ENCODE measurements at places on chromosomes 3 and 15.

DNA sequence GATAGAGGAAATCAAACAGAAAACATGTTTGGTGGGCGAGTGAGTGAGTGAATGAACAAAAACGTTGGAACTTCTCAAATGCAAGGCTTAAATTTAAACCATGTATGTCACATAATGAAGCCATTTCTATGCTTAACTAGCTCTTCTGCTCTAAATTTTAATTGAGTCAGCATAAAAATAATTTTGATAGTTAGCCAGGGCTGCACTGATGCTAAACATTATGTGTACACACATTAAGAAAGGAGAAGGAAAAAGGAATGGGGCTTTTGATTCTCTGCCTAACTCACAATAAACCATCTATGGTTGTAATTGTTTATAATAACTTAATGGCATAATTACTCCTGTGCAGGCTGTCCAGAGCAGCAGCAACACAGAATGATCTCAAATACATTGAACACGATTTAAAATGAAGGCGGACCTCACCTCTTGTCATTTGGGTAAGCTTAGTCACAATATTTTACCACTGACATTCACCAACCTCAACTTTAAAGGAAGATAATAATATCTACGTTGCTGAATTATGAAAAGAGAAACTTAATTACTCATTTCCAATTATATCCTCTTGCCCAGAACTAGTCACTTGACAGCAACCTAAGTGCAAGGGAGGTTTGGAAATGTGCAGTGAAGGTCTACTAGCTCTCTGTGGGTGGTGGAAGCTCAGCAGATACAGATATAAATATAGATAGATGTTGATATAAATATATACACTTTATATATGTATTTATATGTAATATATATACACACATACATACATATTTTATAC is 318.4 kb upstream of the TRIM42 start:
- DNase-seq, result no peak

DNA sequence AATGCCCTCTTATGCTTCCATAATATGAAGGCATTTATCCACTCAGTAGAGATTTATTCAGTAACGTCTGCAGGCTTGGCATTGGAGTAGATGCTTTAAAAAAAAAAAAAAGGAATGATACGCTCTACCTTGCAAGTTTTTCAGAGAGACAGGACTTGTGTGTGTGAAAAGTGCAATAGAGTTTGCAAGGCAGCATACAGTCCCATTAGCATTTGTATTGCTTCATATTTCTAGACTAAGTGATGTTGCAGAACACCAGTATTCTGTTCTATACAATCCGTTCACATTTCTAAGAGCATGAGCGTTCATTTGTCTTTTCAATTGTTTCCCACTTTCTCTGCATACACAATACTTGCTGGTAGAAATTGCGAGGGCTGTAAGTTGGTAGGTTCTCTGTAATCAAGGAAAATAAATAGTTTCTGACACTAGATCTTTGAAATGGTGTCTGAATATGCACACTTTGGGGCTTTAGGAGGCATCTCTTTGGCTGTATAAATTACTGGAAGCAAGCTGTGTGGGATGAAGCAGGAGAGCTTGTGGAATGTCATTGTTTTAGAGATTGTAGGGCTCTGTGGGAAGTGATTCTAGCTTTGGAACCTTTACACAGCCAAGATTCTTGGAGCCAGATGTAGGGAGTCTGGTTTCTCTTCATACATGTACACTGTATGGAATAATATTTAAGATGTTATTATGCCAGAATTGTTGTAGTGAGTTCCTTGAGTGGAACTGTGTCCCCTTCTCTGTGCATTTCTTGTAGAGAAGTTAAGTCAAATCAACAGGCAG is 262.7 kb downstream of the FEZF2 start:
- DNase-seq, result no peak

GRCh38 chr3:64642327-64643151 is 45.3 kb downstream of the ADAMTS9 start:
- DNase-seq, result no peak

DNA sequence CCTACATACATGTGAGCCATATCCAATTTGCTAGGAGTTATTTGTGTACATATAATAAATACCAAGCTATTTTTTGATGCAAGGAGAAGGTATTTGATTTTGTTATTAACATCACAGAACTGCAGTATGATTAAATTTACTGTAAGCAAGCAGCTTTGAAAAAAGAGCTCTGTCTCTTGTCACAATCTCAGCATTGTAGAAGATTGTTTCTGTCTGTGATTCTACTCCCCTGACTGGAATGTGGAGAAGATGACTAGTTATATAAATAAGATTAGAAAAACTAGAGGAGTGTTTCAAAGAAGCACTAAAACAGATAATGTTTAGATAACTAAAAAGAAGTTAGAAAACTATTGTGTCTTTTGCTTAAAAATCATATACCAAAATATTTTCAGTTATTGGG is 17.1 kb upstream of the DCBLD2 start:
- peak; percentile 38 for DNase-seq

- no peak for DNase-seq
These were observed 4.4 kb downstream of the SCN5A start for GRCh38 chr3:38645076-38645475.

GRCh38 chr3:9653565-9654248 is 4.4 kb downstream of the MTMR14 start:
- no peak for DNase-seq

DNA sequence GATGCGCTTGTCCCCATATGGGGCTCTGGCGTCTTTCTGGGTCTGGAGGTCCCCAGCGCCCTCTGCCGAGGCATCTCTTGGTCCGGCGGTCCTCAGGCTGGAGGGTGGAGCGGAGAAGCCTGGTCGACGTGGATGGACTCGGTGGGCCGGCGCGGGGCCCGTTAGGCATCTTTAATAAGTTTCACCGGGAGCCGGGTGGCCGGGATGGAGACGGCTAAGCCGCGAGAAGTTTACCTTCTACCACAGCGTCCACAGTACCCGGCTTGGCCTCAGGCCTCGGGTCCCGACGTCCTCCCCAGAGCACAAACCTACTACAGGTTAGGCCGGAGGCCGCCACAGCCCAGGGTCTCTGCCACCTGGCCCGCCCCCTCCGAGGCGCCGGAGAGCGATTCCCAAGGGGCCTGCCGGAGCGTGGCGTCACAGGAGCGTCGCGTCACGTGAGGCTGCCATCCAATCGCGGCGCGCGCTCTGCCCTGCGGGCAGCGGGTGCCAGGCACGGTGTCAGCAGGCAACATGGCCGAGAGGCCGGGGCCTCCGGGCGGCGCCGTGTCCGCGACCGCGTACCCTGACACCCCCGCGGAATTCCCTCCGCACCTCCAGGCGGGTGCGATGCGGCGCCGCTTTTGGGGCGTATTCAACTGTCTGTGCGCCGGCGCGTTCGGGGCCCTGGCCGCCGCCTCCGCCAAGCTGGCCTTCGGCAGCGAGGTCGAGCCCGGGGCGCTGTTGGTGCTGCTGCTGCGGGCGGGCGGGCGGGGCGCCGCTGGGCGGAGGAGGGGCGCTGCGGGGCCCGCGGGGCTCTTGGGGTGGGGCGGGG is at the start of gene TMEM42:
Gene TMEM42, plus strand, starts transcription at position 501 of the 814 bp plus-strand sequence. Its CDS starts 13 bp downstream, at position 514.
- DNase-seq, result peak; percentile 93

DNA sequence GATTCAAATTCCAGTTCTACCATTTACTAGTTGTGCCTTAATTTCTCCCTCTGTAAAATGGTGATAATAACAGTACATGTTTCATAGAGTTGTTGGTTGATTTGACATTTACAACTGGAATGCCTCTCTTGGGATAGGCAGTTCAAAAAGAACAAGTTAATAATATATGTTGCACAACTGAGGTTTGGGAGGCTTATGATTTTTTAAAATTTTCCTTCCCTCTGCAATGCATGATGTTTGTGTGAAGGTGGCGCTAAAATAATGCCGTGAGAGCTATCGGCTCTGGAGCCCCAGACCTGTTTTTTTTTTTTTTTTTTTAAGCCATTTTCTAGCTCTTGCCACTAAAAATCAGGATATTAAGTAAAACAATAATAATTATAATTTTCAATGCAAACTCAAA is 18.6 kb downstream of the DNAJB11 start:
- DNase-seq, result no peak

DNA sequence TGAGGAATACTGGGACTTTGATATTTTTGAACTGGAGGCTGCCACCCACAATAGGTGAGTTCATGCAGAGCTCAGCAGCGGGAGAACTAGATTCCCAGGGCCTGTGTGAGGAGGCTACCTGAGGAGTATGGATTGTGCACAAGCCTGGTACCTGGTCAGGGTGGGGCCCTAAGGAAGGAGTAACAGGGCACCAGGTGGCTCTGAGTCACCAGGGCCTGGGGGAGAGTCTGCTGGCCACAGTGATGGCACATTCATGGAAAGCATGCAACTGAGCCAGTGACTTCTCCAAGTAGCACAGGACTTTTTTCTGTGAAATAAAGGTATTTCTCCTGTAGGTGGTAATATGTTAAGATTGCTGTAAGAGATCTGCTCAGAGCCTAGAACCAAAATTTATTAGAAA is 134.4 kb downstream of the PDE8A start:
- no peak for DNase-seq

DNA sequence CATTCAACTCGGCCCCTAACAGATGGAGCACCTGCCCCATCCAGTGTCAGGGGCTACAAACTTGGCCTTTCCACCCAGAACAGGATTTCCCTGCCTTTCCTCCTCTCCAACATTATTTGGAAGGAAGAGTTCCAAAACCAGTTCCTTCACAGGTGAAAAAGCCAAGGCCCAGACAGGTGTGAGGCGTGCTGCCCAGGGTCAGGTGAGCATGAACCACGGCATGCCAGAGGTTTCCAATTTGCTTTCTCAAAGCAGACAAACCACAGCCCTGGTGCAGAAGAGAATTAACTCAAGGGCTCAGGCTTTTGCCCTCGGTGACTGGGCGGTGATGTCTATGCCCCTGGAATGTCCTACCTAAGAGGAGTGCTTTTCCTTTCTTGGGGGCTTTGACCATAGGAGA is 43.2 kb downstream of the LDHAL6B start:
- no peak for DNase-seq

All from astrocyte of the spinal cord (primary cell).